GM23248 (cell line): ENCODE measurements at places on chromosomes 3 and 15.
A peak's percentile ranks its signal among the peaks of the same experiment; 100 is the strongest.

GRCh38 chr3:67648701-67649100 lies 5.7 kb downstream of the SUCLG2 start:
- peak; percentile 10 for DNase-seq

DNA sequence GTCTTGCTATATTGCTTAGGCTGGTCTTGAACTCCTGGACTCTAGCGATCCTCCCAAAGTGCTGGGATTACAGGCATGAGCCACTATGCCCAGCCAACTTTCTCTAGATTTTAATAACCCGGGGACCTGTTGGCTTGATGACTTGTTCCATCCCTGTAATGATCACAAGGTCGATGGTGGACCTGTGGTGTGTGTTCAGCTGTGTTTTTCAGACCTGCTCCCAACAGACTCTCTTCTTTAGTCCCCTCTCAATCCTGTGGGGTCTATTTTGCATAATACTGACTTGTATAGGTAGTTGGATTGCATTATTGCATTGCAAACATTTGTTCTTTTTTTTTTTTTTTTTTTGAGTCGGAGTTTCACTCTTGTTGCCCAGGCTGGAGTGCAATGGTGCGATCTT lies 1.9 kb downstream of the MAP2K1 start:
- no peak for DNase-seq

GRCh38 chr3:196093317-196094111 lies 11.6 kb upstream of the TFRC start:
- no peak for DNase-seq

GRCh38 chr3:134355416-134355815 lies 18.8 kb downstream of the AMOTL2 start:
- peak; percentile 41 for DNase-seq

DNA sequence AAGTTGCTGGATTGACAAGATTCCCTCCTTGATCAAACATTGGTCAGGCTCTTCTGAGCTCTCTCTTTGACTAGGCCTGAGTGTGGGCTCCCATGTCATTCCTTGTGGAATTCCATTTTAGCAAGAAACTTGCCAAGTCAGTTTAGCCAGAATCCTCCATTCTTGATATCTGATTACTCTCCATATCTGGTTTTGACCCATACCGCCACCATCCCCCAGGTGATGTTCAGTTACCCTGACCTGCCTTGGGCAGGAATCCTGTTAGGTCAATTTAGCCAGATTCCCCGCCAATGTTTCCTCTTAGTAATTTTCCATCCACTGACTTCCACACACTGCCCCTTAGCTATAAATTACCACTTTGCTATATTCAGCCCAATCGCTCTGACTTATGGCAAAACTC lies 1.0 kb upstream of the PCCB start:
- DNase-seq, result no peak

- no peak for DNase-seq
These were observed 11.9 kb downstream of the FYCO1 start for GRCh38 chr3:45983770-45984169.

DNA sequence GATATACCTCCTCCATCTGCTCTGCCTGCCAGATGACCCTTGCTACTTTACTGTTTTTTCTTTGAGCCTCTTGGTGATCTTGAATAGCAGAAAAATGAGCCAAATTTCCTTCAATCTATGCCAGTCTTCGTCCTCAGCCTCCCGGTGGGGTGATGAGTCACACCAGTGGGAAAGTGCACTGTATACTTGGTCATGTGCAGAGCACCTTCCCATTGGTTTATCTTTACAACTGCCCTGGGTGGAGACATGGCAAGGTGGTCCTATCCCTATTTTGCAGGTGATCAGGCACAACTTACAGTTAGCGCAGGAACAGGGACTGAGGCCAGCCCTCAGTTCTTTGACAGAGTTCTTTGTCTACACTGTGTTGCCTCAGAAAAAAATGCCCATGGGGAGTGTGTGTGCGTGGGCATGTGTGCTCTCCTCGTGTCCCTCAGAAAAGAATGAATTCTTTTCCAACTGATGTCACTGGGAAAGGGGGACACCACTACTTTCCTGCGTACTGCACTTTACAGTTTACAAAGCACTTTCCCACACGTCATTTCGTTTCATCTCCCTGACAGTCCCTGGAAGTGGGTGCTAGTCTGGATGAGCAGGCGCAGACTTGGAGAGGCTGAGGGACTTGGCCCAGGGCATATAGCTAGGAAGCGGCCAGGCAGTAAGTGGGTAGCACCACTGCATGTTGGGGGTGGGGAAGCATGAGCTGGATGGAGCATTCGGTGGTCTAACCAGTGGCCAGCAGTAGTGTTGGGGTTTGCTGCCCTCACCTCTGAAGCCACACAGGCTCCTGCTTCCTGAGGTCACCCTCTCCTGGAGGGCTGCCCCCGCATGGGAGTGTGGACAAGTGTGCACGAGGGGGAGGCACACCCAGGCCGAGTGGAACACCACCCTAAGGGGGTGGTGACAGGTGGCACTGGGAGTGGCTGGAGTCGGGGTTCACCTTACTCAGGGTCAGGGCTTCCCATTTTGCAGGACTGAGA lies 24.1 kb downstream of the SMAD3 start:
- peak; percentile 76 for DNase-seq

DNA sequence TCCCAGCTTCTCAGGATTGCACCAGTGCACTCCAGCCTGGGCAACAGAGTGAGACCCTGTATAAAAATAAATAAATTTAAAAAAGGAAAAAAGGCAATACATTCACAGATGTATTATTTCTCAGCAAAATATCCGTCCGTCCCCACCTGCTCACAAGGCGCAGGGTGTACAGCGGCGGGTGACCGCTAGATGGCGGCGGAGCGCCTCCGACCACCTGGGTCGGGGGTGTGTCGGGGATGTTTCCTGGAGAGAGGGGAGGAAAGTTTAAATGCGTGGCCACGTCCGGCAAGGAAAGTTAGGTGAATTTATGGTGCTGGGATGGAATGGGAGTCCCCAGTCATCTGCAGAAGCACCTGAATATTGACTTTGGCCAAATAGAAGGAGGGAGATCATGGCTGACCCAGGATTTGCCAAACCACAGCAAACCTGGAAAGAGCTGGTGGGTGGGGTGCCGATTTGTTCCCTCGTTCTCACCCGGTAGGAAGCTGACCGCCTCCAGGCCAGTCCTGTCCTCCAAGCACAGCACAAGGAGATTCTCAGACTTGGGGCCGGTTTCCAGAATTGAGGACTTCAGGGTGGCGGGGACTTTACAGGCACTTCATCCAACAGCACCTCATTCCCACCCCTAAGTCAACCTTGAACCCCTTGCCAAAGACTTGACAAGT lies 88.3 kb downstream of the TMEM266 start:
- DNase-seq, result peak; percentile 52

- no peak for DNase-seq
These were observed 14.0 kb downstream of the RCN2 start for GRCh38 chr15:76945494-76946093.

GRCh38 chr15:87739866-87740265 lies 516.7 kb downstream of the NTRK3 start:
- peak; percentile 41 for DNase-seq

- no peak for DNase-seq
These were observed 38.7 kb downstream of the FMN1 start for GRCh38 chr15:33155691-33156420.

- DNase-seq, result no peak
These were observed 76.0 kb upstream of the TSC22D2 start for GRCh38 chr3:150331978-150332568.

- DNase-seq, result no peak
These were observed 362.5 kb downstream of the VPS13C start for GRCh38 chr15:61697796-61698195.

- peak; percentile 53 for DNase-seq
These were observed 525 bp upstream of the FSTL1 start for GRCh38 chr3:120451272-120451761.

- no peak for DNase-seq
These were observed 166.8 kb upstream of the LRRN1 start for GRCh38 chr3:3632449-3632848.
